Kidney glomerular epithelial cell (primary cell): ENCODE measurements at places on chromosomes 11 and 22.

DNA sequence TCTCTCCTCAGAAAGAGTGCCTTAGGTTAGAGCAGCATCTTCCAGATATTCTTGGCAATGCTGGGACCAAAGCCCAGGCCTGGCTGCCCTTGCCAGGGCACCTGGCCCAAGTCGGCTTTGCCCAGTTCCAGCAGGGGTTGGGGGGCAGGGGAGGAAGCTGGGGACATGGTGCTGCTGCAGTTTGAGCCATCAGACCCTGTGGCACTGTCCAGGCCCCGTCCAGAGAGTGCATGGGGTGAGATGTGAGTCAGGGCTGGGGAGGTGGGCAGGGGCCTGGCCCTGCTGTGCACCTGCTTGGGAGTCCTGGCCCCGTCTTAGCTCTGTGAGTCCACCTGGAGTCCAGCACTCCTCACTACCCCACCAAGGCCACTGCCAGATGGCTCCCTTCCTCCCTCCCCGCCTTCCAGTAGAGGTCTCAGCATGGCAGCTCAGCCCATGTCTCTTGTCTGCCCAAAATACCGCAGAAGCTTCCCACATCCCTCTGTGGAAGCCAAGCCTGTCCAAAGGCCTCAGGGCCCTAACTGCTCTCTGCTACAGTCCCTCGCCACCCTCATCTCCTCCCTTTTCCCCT lies 16.6 kb downstream of the DERL3 start:
- DNase-seq = no peak

DNA sequence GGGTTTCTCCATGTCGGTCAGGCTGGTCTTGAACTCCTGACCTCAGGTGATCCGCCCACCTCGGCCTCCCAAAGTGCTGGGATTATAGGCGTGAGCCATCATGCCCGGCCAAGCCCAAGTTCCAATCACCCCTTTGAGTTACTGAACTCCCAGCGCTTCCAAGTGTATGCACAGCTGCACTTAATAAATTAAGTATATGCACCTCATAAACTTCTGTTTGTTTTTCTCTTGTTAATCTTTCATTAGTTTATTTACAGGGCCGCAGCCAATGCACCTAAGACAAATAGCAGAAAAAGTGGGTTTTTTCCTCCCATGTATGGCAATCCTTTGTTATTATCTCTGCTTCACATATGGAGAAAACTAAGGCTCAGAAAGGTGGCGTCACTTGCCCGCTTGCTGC lies 21.3 kb downstream of the SYN3 start:
- no peak for DNase-seq

DNA sequence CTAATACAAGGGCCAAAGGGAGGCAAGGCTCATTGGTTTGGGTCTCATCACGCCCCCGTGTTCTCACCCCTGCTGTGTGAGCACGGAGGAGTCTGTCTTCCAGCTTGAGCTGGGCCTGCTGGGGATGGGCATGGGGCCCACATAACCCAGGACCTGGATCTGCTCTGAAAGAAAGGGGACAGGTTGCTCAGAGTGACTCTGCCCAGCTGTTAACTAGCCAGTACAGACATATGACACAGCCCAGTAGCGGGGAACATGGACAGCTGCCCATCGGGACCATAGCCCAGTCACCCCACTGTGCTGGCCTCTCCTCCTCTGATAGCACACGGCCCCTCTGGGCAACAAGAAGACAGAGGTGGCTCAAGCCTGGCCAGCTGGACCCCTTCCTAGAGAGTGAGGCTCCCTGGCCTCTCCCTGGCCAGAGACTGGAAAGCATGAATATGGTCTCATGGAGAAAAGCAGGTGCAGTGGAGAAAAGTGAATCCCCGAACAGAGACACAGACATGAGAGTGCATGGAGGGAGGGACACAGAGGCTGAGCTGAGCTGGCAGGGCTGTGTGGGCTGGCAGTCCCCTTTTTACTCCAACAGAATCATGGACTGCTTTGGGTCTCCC lies 973.9 kb downstream of the BRD1 start:
- DNase-seq = no peak

DNA sequence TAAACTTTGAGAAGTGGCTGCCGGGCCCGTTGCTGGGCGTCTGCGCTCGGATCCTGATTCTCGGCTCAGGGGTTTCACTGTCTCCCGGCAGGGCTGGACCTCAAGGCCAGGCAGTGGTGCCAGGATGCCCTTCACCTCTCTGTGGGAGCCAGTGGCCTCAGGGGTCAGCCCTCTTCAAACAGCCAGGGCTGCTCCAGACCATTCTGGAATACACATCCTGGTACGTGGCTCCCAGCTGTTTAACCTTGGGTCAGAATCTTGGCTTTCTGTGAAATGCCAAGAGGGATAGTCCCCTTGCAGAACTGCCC lies 70.5 kb downstream of the MPPED1 start:
- no peak for DNase-seq

- no peak for DNase-seq
Observed at GRCh38 chr22:37079668-37080171, 28.2 kb downstream of the KCTD17 start.

DNA sequence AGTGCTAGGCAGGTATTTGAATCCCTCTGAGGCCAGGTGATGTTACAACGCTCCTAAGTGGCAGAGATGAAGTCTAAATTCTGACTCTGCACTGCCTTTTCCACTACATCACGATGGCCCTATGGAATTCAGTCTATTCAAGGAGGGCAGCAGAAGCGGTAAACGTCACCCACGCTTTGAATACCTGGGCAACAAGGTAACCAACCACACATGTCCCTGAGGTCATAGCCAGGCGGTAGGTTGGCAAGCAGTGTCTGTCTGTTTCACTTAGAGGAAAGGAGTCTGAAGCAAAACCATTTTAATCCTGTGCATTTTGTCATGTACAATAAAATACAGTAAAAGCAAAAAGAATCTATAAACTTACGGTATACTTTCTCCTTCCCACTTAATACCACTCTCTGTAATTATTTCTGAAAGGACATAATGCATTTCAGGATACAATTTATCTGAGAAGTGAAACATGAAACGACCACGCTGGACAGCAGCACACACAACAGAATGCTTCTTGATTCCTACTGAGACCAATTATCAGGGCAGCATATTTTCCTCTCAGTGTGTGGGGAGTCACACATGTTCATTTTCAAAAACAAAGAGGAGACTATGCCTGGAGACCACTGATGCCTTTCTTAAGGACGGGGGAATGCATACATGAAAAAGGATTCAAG lies 51.3 kb downstream of the PRDM10 start:
- DNase-seq = no peak

- no peak for DNase-seq
Observed at GRCh38 chr11:84890676-84891075, 736.5 kb downstream of the DLG2 start.

DNA sequence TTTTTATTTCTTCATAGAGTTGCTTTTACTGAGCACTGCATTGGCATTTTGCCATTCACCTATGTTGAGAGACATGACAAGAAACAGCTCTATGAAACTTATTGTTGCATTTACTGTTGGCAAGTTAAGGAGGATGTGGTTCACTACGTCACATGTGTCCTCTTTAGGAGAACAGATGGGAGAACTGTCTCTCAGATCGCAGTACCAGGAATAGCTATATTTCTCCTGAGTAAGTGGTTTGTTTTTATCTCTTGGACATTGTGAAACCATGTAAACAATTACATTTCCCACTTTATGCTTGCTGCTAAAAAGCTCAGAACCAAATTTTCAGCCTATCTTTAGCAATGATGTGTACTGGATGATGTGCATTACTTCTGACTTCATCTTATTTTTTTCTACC lies 34.8 kb upstream of the PSMA1 start:
- no peak for DNase-seq

GRCh38 chr22:20028855-20029549 lies 8.1 kb downstream of the TANGO2 start:
- no peak for DNase-seq

GRCh38 chr11:45641961-45642360 lies 23.5 kb downstream of the CHST1 start:
- DNase-seq = no peak

DNA sequence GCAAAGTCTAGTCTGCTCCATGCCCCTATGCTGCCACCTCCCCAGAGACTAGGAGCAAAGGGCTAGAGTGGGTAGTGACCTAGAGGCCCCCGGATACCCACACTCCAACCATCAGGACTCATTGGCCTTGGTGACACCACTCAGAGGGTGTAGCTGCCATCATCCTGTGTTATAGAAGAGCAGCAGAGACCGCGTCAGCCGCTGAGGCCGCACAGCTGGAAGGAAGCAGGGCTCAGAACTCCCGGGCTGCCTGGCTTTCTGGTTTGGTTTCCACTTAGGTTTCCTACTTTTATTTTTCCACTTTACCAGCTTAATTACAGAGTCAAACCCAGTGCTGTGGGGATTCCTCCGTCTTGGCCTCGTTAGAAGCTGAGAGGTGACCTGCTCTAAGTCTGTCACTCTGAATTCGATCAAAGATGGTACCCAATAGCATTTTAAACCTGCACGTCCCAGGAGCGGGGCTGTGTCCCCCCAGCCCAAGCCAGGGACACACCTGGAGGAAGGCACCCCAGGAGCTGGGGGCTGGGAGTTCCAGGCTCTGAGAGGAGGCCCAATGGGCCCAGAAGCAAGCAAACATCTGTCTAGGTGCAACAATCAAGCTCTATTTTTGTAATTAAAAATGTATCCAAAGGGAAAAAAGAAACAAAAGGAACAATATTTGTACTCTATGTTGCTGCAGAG lies 2.1 kb upstream of the CDKN1C start:
- no peak for DNase-seq

DNA sequence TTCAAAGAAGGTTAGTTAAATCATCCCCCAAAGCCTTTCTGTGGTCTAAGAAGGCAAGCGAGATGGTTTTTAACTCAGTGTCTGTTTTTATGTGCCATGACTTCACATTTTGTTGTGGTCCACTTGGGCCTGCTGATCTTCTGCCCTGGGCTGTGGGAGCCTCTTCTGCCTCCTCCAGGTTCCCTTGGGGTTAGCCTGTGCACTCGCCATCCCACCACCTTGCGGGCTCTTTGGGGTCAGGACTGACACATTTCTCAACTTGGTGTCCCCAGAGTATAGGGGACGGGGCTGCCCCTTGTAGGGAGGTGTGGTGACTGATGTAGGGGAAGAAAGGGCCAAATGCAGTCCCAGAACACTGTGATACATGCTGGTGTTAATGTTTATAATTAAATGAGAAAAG lies 207.0 kb downstream of the TBC1D22A start:
- DNase-seq = no peak

DNA sequence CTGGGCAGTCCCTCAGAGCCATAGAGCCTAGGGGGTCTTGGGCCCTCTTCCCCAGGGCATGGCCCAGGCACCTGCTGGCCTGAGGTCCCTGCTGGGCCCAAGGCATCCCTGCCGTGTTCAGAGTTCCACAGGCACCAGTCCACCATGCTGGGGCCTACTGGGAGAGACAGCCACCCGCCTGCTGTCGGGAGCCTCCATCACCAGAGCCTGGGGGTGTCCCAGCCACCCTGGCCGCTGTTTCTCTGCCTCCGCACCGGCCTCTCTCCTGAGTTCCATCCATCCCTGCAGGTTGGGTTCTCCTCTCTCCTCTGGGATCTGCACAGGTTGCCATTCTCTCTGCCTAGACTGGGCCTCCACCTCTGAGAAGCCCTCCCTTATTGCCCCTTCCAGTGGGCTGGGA lies 68.6 kb downstream of the KCNQ1 start:
- no peak for DNase-seq

- DNase-seq = no peak
Observed at GRCh38 chr11:134226806-134227325, 2.4 kb downstream of the VPS26B start.

DNA sequence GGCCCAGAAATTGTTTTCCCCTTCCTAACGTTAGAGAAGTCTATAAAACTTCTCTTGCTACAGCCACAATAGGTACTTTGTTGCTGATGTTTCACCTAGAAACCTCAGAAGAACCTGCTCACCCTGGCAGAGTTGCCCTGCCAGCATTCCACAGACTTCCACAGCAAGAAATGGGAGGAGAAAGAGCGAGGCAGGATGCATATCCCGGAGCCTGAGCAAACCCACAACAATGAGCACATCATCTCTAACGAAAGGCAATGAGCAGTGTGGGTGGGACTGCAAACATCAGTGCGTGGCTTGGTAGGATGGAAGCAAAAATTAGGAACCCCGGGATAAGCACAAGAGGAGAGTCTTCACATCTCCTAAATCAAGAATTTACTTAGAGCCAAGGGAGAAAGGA lies 892.3 kb downstream of the OPCML start:
- DNase-seq = no peak

GRCh38 chr22:19716829-19717105 lies 2.5 kb downstream of the SEPTIN5 start:
- DNase-seq = no peak

DNA sequence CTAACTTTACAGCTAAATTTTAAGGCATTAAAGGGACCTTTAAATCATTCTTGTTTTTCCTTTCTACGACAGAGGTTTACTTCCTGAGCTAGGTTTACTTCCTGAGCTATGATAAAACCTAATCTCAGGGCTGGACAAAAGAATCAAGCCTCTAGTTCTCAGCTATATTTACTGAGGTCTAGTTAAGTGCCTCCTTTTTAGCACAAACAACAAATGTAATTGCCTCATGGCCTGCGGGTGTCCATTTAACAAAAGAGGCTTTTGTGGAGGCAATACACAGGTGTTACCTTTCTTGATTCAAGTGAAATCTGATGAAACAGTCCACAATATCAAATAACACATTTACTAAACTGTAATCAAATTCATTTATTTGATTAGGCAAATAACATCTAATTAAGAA lies 67.3 kb downstream of the IMMP1L start:
- no peak for DNase-seq

DNA sequence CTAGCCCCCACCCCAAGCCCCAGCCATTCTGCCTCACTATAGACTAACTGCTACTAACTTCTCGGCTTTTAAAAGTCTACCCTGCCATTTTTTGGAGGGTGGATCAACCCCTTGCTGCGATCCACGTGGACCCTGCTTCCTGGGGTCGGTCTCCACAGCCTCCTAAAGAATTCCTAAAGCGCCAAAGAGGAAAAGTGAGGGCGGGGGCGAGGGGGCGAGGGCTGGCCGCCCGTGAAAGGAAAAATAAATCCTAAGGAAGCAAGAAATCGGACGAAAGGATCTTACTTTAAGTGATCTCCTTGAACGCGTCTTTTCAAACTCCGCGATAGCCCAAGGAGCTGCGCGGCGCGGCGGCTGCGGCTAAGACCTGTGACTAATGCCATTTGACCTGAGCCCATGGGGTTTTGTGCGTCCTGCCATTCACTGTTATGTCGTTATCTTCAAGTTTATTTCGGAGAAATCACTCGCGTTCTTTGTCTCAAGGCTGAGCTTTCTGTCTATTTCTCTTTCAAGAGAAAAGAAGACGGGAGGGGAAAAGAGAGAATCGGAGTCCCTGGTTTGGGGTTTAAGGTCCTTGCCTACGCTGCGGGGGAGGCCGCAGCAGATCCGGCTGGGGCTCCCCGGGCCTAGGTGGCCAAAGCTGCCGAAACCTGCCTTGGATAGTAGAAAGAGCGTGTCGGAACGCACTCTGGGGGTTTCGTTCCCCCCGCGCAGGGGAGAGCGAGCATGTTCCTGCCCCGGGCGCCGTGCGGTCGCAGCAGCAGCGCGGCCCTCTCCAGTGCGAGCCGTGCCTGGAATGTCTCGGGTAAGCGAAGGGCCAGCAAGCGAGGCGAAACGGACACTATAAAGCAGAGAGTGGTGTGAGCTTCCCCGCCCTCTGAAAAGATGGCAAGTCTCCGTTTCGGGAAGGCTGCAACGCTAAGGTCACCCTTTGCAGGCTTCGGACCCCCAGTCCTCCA lies 2.8 kb upstream of the DBX1 start:
- no peak for DNase-seq

- DNase-seq = no peak
Observed at GRCh38 chr11:27397624-27398399, 34.8 kb upstream of the CCDC34 start.
